ENCODE measurements at places on chromosomes 3 and 15. TPM values are rescaled to one million over a fixed set of nuclear protein-coding genes. Genes with fewer than 3 reads are reported as not detected.

DNA sequence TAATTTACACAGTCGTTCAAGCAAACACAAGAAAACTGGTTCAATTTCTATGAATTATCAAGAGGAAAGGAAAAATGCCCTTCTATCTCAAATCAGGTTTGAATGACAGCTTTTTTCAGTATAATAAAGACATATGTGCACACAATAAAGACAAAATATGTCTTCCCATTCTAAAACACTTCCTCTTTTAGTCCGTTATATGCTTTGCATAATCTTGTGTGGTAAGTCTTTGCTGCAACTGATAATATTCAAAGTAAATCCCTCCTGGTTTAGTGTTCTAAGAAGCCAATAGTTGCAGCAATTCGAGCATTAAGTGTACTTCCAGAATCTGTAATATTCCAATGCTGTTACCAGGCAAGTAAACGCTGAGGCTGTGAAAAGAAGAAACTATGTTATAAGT lies 43.7 kb upstream of the MAPKBP1 start:
- no peak for DNase-seq

DNA sequence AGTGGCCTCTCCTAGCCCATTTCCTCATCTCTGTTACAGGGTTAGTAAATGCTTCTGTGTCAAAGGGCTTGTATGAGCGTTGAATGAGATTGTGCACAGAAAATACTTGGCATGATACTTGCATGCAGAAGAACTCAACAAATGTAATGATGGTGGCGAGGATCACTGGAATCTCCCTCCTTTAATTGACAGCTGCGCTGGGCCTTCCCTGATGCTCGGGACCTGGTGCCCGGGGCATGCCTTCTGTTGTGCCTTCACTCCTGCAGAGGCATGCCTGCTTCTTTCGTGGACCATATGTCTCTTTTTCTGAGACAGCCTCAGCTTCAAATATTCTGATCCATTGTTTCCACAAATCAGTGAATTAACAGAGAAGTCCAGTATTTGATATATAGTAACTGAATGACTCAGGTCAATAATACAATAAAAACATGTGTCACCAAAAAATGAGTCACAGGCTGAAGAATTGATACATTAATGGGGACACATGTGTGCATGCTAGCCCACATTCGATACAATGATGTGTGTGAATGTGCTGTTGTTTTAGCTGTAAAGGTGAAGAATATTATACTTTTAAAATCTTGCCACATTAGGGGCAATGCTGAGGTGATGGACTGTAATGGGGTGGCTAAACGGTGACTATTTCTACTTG lies 243.3 kb upstream of the TBL1XR1 start:
- no peak for DNase-seq

GRCh38 chr3:56725175-56725574 lies 42.1 kb upstream of the TASOR start:
- no peak for DNase-seq

- no peak for DNase-seq
Measured at GRCh38 chr3:128727485-128727884, 1.5 kb downstream of the RAB7A start.

Gene GPR149
- not detected for total RNA-seq

Gene ERC2
- 0.84 TPM for total RNA-seq

Gene SCN11A
- total RNA-seq = not detected

Measured in Caco-2 (cell line).